T-cell (primary cell): ENCODE measurements at places on chromosomes 3 and 15. TPM values are rescaled to one million over a fixed set of nuclear protein-coding genes. Genes with fewer than 3 reads are reported as not detected.

The PXYLP1 gene
- total RNA-seq = 22.0 TPM

The TCTA gene
- total RNA-seq = 22.8 TPM

The SLC4A7 gene
- 49.7 TPM for total RNA-seq

The GP5 gene
- total RNA-seq = 5.1 TPM

The GPR156 gene
- total RNA-seq = 0.23 TPM

The GOLGA6D gene
- 0.13 TPM for total RNA-seq

The NSUN3 gene
- total RNA-seq = 18.4 TPM
